Posterior vena cava (tissue), 2 donors: ENCODE measurements at places on chromosomes 13 and 19. TPM values are rescaled to one million over a fixed set of nuclear protein-coding genes. Genes with fewer than 3 reads are reported as not detected.

The ACTL9 gene
- not detected for total RNA-seq

The NANOS3 gene
- 1.00 TPM for total RNA-seq

The TLE2 gene
- total RNA-seq = 61.4 TPM

The KLK15 gene
- not detected for total RNA-seq

The LGALS14 gene
- not detected for total RNA-seq

The PTH2 gene
- not detected for total RNA-seq

The TTC9B gene
- total RNA-seq = not detected

The CIRBP gene
- 636 TPM for total RNA-seq

The BSPH1 gene
- not detected for total RNA-seq

The CDX2 gene
- total RNA-seq = not detected

The CYP2A7 gene
- total RNA-seq = not detected

The PSG7 gene
- not detected for total RNA-seq

The ZNF468 gene
- total RNA-seq = 9.8 TPM

The DDX39A gene
- total RNA-seq = 38.7 TPM

The ITGBL1 gene
- total RNA-seq = 75.1 TPM

The SYNGR4 gene
- total RNA-seq = not detected

The SLAIN1 gene
- 6.4 TPM for total RNA-seq

The GFY gene
- not detected for total RNA-seq

The IFNL1 gene
- total RNA-seq = not detected

The FRY gene
- total RNA-seq = 207 TPM
